ENCODE measurements at places on chromosomes 11 and 22. TPM values are rescaled to one million over a fixed set of nuclear protein-coding genes. Genes with fewer than 3 reads are reported as not detected.

The ADAMTS15 gene
- polyA plus RNA-seq, result not detected

The PNPLA3 gene
- polyA plus RNA-seq, result not detected

The CHST1 gene
- 0.11 TPM for polyA plus RNA-seq

The MICAL3 gene
- polyA plus RNA-seq, result 2.3 TPM
